CD14-positive monocyte (primary cell): ENCODE measurements at places on chromosomes 2 and 18.

- DNase-seq, result no peak
Observed at GRCh38 chr2:162477011-162477410, 133.1 kb downstream of the GCA start.

- no peak for DNase-seq
Observed at GRCh38 chr2:206824087-206824618, 58.7 kb downstream of the FASTKD2 start.

DNA sequence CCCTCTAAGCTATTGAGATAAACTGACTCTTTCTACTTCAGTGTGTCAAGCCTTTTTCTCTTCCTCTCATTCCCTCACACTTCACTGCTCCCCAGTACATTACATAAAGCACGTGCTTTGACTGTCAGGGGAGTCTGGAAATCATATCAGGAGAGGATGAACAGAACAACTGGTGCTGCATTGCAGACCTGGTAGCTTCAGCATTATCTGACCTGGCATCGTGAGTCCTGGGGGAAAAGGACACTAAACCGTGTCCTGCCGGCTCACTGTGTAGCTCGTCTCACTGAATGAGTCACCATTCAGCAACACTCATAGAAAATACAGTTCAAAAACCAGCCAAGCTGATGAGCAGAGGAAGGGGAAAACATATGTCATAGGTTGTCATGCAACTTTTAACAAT is 108.5 kb upstream of the UNC80 start:
- DNase-seq, result no peak

DNA sequence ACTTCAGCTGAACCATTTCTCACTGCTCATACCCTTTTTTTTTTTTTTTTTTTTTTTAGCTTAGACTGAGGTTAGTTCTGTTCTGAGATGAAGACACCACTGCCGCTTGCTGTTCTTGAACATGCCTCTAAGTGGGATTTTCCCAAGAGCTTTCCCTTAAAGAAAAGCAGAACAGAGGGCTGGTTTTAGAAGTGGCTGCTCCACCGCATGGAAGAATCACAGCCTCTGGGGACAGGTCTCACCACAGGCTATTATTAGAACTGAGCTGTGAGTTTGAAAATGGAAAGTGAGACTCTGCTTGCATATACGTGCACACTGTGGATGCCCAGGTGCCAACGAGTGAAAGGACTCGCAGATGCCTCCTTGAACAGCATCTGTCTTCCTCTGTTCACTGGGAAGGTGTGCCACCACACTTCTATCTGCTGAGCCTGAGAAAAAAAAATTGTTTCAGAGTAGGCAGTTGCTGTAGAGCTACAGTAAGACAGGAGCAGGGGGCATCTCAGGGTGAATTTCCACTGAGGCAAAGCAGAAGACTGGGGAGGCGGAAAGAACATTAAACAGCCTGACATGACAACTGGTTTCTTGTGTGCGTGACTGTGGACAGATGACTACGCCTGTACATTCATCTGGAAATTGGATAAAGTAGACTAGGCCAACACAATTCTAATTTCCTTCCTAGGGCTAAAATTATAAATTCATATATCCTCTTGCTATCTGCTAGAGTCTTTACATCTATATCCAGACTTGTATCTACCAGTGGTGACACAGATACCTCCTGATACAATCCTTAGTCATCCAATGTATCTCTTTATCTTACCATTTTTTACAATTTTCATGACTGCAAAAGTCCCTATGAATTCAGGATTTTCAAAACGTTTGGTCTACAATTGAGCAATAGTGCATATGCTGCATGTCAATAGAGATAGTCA is 1045.7 kb upstream of the CELF4 start:
- no peak for DNase-seq

- DNase-seq, result no peak
Observed at GRCh38 chr2:240132651-240132980, 3.5 kb downstream of the COPS9 start.

DNA sequence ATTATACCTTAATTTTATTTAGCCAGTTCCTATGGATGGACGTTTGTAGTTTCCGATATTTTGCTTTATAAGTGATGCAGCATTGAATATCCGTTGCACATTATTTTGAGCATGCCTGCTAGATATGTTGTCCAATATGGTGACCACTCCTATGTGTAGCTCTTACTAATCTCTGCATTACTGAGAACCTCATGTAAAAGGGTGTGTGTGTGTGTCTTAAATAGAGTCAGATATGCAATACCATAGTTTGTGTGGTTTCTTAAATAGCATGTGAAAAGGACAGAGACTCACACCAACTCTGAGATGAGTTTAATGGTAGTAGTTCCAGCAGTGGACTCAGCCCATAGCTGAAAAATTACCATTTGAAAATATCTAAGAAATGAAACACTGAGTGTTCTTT is 32.3 kb downstream of the CD8A start:
- DNase-seq, result no peak

DNA sequence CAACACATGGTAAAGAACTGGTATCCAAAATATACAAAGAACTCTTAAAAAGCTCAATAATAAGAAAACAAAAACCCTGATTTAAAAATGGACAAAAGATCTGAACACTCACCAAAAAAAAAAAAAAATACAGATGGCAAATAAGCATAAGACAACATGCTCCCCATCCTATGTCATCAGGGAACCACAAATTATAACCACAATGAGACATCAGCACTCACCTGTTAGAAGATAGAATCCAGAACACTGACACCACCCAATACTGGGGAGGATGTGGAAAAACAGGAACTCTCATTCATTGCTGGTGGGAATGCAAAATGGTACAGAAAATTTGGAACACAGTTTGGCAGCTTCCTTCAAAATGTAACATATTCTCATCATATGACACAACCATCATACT is 66.7 kb downstream of the TMX3 start:
- no peak for DNase-seq

- no peak for DNase-seq
Observed at GRCh38 chr2:29059624-29060023, 14.7 kb downstream of the PCARE start.
